ENCODE measurements at places on chromosomes 11 and 22.

DNA sequence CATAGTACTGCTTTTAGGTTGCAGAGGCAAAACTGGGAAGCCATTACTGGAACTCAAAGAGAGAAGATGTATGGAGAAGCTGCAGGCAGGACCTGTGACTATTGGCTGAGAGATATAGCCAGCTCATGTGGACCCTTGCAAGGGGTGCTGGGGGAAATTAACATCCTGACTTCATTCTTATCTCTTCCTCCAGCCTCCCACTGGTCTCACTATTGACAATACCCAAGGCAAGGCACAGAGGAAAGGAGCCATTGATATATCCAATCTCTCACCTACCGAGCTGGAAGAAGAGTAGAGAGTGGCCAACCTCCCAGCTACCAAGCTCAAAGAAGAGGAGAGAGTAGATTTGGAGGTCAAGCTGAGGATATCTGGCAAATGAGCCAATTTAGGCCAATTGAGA is 36.8 kb upstream of the ZBED5 start:
- DNase-seq: no peak

- DNase-seq: peak; percentile 8
Observed at GRCh38 chr11:67648796-67649613, 1.5 kb downstream of the ACY3 start.

DNA sequence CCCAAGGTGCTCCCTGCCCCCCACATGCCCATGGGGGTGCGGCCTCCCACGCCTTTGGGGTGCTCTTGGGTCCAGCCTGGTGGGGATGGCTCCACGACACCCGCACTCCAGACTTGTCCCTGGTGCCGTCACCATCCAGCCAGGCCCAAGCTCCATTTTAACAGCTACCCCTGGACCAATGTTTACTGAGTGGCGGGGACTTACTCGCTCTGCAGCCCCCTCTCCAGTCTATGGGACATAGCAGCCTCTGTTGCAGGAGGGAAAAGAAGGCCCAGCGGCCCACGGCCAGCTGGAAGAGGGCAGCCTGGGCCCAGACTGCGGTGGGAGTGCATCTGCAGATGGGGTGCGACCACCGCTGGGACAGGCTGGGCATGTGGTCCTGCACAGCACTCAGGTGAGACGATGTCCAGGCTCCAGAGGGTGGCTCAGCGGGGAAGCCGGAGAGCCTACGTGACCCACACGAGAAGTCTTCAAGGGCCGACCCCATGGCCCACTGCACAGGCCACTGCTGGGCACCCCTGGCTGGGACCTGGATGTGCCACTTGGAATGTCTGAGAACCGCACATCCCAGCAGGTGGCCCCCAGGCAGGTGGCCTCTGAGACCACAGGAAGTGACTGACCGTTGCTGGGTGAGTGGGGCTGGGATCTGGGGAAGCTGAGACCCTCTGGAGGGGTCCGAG is 18.1 kb downstream of the IL17REL start:
- DNase-seq: no peak

DNA sequence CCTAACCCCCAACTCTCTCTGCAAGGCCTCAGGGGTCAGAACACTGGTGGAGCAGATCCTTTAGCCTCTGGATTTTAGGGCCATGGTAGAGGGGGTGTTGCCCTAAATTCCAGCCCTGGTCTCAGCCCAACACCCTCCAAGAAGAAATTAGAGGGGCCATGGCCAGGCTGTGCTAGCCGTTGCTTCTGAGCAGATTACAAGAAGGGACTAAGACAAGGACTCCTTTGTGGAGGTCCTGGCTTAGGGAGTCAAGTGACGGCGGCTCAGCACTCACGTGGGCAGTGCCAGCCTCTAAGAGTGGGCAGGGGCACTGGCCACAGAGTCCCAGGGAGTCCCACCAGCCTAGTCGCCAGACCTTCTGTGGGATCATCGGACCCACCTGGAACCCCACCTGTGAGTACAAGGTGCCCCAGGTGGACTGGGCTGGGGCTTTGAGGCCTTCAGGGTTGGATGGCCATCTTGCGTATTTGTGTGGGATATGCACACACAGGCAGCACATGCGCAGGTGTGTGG is at the start of gene BEST1:
BEST1 (plus strand) TSS at position 317 of the 513 bp plus-strand sequence. CDS start 1,456 bp downstream, outside the sequence.
- DNase-seq: no peak

DNA sequence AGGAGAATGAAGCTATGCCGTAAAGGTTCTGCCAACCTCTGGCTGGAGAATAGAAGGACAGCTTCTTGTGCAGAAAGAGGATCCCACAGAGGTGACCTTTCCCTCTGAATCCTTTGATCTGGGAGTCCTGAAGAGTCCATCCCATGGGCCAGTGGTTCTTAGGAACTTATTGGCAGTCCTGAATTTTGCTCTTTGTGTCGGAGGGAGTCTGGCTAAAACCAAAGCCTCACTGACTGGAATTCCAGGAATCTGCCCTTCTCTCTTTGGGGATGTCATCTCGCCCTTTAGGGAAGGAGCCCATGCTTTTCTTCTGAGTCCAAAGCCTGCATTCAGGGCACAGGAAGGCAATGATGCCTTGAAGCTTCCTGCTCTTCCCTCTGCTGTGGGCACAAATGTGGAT is 45.5 kb downstream of the PKNOX2 start:
- no peak for DNase-seq

GRCh38 chr11:73130181-73130580 is 11.9 kb downstream of the FCHSD2 start:
- no peak for DNase-seq

GRCh38 chr11:61072316-61073109 is 29.8 kb upstream of the CD5 start:
- no peak for DNase-seq

DNA sequence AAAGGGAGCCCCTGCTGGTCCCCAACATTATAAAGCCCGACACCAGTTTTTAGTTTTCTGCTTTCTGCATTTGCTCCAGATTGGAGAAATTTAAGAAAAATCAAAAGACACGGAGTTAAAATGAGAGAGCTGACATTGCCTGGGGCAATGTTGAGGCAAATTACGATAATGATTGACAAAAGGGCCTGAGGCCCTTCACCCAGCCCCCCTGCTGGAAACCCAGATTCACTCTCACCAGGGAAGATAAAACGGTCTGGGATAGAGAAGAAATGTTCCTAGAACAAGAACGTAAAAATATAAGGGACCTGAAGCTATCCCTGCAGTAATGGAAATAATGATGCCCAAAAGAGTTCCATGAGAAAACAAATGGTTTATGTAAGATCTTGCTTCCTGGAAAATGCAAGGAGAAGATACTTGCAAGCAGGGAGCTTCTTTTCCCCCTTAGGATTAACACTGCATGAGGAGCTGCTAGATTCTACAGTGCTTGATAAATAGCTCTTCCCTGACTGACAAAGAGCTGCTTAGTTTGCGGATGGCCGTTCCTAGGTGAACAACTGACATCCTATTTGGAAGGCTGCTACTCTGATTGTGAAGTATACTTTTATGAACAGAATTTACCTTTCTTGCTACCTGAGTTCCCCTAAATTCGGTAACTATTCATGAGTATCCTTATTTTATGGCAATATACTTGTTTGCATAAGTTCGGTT is 40.6 kb upstream of the GNAZ start:
- no peak for DNase-seq

- DNase-seq: no peak
Observed at GRCh38 chr11:59899532-59899931, 20.9 kb downstream of the OOSP3 start.

DNA sequence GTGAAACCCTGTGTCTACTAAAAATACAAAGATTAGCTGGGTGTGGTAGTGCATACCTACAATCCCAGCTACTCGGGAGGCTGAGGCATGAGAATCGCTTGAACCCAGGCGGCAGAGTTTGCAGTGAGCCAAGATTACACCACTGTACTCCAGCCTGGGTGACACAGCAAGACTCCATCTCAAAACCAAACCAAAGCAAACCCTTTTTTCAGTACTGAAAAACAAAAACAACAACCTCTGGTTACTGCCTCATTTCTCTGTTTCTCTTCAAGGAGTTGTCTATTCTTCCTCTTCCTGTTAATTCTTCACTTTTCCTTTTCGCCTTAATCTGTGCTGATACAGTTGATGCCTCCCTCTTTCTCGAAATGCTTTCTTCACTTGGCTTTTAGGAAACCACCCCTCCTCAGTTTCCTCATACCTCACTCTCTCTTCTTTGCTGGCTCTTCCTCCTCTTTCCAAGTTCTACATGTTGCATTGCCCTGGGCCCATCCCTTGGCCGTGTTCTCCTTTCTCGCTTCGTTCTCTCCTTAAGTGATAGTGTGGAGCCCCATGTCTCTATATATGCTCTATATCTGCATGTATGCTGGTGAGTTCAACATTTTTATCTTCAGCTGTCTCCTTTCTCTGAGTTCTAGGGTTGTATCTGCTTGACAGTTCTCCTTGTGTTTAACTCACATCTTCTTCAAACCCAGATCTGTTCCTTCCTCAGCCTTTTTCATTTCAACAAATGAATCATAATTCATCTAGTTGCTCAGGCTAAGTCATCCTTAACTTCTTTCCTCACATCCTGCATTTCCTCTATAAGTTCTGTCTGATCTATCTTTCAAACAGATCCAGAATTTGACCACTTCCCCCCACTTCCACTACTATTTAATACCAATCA is 37.1 kb downstream of the NUCB2 start:
- DNase-seq: no peak

DNA sequence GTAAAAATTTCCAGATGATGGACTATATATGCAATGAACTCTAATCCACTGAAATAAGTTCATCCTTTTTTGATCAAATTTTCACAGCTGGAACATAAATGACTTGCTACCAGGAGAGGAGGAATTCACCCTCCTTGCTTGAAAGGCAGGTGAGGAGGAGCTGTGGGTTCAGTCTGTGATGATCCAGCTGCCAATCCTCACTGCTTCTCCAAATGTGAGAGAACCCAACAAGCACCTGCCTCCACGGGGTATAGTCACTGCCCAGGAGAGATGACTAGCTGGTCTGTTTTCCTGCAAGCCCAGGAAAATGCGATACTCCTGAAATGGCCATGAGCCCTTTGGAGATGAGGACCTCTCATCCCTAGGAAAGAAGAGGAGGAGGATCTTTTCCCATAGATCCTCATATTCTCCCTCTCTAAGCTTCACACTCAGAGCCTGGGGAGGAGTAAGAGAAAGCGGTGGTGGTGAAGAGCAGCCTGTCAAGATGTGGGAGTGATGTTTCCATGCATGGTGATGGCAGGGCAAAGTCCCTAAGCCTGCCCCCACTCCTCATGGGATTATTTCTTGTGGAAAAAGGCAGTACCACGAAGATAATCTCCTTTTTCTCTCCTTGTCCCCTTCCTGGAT is 77.9 kb upstream of the USP47 start:
- DNase-seq: no peak

DNA sequence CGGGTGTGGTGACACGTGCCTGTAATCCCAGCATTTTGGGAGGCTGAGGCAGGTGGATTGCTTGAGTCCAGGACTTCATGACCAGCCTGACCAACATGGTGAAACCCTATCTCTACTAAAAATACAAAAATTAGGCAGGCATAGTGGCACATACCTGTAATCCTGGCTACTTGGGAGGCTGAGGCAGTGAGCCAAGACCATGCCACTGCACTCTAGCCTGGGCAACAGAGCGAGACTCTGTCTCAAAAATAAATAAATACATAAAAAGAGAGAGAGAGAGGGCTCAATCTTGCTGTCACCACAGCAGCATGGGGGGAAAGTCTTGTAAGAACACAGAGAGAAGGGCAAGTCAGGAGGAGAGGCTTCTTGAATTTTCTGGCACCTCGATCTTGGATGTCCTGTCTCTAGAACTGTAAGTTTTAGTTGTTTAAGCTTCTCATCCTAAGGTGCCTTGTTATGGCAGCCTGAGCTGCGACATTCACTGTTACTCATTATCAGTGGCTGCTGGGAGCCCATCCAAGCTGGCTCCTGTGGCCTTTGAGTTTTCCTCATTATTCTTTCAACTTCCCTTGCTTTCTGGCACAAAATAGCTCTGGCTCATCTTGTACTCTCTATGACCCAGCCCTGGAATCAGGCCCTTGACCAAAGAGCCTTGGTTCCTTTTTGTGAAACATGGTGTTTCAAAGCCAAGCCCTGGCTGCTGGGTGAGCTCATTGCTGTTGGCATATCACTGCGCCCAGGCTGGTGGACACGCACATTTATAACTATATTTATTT is 8.0 kb upstream of the PSMC3 start:
- DNase-seq: no peak

DNA sequence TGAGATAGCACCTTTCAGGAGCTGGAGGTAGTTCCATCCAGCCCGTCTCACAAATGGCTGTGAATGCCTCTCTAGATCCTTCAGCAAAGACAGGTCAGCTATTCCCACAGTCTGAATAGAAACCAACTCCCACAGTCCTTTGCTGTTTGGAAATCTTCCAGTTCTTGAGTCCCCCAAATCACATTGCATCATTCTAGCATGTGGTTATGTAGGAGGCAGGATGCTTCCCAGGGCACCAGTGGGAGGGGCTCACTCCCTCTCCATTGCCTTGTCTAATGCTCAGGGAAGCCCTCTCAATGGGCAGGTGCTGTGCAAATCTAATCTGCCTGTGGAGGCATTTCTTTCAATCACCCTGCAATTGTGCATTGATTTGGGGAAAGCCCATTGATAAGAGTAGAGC is 14.6 kb downstream of the NAV2 start:
- DNase-seq: no peak

DNA sequence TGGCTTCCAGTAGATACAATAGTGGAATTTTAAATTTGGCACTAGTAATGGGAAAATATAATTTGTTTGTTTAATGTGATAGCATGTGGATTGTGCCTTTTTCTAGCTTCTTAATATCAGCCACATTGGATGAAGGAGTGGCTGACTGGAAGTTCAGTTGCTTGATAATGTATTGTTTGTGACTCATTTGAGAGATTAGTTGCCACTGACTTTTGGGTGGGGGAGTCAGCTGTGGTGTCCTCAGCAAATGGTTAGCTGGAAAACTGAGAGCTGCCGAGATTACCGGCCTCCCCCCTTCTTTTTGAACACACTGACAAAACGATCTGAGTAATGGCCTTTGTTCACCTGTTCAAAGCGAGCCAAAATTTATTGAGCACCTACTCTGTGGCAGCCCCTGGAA is 5.5 kb downstream of the JAM3 start:
- no peak for DNase-seq

- DNase-seq: no peak
Observed at GRCh38 chr11:15300341-15300740, 185.6 kb downstream of the INSC start.

DNA sequence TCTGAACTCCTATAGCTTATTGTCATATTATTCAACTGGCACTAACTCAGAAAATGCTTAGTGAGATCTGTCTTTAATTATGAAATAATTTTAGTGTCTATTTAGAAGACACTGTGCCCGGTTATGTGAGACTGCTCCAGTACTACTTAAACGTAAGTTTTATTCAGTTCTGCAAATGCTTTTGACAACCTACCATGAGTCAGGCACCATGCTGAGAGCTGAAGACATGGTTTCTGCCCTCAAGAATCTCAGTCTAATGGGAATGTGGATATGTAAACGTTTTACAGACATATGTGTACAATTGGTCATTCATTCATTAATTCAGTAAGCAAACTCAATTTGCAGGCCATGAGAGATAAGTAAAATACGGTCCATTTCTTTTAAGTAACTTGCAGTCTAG is 40.0 kb downstream of the DCUN1D5 start:
- no peak for DNase-seq

GRCh38 chr11:95135155-95135554 is 45.5 kb downstream of the ENDOD1 start:
- no peak for DNase-seq

All from WTC11 (cell line).